ENCODE measurements at places on chromosomes 6 and 20. TPM values are rescaled to one million over a fixed set of nuclear protein-coding genes. Genes with fewer than 3 reads are reported as not detected.

Gene KCNK15
- 60.0 TPM for total RNA-seq

Gene ZNF334
- 0.49 TPM for total RNA-seq

- H3K4me1 ChIP-seq, result peaks cover 20% of the 10 kb centered on the region
- no peak for DNase-seq
- no peak overlapping the region for H3K4me3 ChIP-seq
- no peak overlapping the region for H3K27ac ChIP-seq
Observed at GRCh38 chr6:157868835-157869234, 45.8 kb downstream of the SNX9 start.

Gene CARMIL1
- 63.0 TPM for total RNA-seq

Gene TPBG
- 38.7 TPM for total RNA-seq

Gene SPATS1
- not detected for total RNA-seq

Gene ENPP5
- 9.4 TPM for total RNA-seq

DNA sequence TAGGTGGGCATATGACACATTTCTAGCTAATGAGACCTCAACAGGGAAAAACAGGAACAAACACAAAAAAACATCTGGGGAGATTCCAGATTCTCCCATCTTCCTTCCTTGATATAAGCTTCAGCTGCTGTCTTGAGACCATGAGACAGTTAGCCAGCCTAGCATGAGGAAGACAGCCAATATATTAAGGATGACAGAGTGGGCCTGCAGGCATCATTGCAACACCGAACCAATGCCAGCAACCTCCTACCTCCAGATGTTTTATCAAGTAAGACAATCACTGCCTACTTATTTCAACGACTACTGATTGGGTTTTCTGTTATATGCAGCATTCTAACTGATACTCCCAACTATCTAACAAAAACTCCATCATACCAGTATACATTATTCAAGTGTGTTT, 119.0 kb downstream of the ISM1 start:
- no peak for DNase-seq
- no peak overlapping the region for H3K4me3 ChIP-seq
- no peaks in the 10 kb centered on the region for H3K4me1 ChIP-seq

Gene RAMACL
- 4.6 TPM for total RNA-seq
